Adrenal gland (tissue), 19 donors: ENCODE measurements at places on chromosomes 6 and 20.

DNA sequence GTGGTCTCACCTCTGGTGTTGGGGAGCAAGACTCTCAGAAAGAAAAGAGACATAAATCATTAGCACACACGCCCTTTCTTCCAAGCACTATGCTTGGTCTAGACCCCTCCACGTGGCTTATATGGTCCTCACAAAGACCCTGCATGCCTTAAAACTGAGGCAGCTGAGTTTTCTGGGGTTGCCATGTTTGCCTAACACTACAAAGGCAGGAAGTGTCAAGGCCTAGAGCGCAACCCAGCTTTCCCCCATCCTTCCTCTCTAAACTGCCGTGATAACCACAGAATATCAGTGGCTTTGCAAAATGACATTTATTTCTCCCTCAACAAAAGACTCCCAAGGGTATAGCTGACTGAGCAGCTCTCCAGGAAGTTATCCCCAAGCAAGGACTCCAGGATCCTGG, 146.5 kb upstream of the TOP1 start:
- DNase-seq = no peak

DNA sequence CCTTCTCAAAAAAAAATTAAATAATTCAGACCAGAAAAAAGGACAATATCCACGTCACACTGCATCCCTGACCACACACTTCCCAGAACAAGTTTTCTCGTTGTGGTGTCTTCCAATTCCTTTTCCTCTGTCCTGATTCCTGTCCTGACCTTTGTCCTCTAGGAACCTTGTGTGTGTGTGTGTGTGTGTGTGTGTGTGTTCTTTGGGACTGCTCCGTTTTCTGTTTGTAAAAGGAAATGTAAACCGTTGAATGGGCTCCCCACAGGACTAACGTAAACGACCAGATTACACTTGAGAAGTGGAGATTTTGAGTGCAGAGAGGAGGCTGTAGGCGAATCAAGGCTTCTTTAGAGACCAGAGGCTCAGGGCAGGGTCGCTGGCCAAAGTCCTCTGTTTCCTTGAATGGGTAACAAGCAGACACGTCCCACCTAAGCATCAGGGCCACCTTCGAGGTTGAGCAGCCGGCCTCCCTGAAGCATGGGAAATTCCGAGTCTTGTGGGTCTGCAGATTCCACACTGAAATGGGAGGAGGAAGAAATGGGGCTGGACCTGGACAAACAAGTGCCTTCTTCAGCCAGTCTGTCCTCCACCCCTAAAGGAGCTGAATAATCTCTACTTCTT, 7.3 kb downstream of the ZBTB46 start:
- no peak for DNase-seq

- no peak for DNase-seq
These were observed 136.0 kb downstream of the PACRG start for GRCh38 chr6:162863821-162864220.

DNA sequence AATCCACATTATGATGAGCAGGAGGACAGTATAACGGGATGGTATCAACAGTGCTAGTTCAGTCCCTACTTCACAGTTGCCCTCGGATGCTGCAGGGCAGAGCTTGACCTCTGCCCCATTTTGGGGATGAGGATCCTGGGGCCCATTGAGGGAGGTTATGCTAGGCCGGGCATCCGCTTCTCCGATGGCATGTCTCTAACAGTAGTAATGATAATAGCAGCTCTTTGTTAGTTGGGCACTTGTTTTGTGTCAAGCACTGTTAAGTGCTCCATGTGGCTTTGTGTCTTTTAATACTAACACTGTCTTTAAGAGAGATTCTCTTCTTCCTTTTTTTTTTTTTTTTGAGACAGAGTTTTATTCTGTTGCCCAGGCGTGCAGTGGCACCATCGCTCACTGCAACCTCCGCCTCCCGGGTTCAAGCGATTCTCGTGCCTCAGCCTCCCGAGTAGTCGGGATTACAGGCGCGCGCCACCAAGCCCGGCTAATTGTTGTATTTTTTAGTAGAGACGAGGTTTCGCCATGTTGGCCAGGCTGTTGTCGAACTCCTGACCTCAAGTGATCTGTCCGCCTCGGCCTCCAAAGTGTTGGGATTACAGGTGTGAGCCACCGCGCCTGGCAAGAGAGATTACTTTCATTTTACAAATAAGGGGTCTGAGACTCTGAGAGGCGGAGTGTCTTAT, 1.1 kb downstream of the MAPRE1 start:
- no peak for DNase-seq

DNA sequence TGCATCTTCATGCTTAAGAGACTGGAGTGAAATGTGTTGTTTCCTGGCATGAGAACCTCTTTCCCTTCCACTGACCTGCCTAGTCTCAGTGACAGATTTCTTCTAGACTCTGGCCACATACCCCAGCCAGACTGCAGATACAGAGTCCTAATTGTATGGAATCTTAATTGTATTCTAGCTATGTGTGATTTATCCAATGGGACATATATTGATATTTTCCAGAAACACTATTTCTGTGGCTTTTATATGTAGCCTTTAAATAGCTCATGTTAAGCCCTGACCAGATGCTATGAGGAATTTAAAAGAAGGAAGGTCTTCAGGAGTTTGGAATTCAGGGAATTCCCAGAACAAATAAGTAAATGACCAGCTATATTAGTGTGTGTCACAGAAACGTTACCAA, 99.0 kb downstream of the FIG4 start:
- no peak for DNase-seq

GRCh38 chr6:145699462-145699861, 35.9 kb downstream of the EPM2A start:
- no peak for DNase-seq

GRCh38 chr6:40328386-40328985, 258.7 kb downstream of the LRFN2 start:
- DNase-seq = peak; percentile 38

DNA sequence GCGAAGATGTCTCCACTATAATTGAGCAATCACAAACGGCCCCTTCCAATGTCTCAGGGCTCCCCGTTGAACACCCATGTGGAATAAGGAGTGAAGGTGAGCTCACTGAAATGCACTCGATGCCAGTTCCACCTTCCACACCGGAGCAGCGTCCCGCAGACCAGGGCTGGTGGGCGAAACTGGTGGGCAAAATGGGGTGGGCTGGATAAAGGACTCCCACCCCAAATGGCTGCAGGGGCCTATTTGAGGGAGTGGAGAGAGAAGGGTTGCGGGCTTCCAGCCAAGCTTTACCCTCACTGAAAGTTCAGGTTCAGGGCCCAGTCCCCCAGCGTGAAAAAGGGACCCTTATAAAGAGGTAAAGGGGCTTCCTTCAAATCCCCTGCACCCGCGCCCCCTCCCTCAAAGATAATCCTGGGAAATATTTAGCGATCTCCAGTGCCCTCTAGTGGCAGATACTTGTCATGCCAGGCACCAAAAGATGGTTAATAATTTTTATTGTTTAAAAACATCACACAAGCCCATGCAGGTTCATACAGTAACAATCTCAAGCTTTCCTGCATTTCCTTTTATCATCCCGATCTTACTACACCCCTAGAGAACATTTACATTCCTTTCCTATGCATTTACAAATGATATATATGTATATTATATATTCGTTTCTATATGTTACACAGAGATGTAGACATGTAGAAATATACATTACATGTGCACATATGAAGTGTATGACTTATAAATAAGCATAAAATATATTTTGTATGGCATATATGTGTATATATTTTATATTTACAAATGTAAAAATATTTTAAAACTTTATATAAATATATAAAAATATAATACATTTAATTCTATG, 58.2 kb upstream of the NKX2-2 start:
- no peak for DNase-seq

DNA sequence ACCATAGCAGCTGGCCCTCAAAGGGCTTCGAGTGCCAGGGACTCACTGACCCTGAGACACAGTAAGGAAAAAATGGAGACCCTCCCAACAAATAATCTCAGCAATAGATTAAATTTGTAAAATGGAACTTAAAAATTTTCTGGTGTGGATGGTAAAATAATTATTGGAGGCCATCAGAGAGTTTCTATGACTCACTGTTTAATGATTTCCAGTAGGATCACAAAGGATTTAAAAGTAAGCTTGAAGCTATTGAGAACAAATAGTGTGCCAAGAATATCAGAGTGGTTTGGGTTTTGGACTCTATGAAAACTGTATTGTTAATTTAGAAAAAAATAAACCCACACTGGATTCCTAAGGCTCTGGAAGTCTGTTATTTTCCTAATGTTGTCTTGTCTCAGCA, 115.2 kb upstream of the AKIRIN2 start:
- DNase-seq = no peak

- no peak for DNase-seq
These were observed 248.6 kb upstream of the SUPT3H start for GRCh38 chr6:45626087-45626891.

DNA sequence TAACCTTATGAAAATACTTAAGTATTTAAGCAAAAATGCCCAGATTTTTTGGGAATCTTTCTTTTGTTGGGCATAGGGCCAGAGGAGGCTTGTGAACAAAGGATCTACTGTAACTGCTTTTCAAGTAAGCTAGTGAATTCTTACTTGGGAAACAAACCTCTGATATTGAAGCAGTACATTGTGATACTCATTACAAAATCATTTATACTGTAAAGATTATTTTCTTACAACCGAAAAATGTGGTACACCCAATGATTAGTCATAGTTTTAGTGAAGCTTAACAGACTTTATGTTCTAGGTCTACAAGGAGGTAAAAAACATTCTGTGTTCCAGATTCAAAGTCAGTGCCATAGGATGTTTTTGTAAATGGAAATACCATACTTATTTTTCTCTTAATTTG, 272.9 kb upstream of the KCNQ5 start:
- no peak for DNase-seq

DNA sequence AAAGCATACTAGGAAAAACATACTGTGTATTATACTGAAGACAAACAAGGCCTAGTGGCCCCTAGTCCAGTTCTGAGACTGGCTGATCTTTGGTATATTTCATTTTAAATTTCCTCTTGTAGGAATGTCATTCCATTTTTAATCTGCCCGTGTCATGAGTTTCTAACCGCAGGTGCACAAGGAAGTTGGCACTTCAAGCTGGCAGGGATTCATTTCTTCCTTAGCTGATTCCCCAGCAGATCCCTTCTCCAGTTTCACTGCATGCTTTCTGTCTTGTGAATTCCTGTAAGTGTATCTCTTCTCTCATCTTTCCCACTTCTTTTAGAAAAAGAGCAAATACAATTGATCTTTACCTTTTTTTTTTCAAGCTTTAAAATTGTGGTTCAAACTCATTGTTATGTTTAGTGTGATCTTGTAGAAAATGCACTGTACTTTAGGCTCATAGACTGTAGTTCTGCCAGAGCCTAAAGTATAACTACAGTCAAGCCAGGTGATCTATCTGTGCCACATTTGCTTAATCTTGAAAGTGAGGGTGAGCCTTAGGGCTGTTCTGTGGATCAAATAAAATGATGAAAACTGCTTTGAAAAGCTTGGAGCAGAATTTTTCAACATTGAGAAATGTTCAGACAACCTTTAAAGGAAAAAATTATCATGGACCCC, 37.0 kb downstream of the RNF217 start:
- no peak for DNase-seq

GRCh38 chr6:149642829-149643580, 5.5 kb downstream of the KATNA1 start:
- DNase-seq = no peak

DNA sequence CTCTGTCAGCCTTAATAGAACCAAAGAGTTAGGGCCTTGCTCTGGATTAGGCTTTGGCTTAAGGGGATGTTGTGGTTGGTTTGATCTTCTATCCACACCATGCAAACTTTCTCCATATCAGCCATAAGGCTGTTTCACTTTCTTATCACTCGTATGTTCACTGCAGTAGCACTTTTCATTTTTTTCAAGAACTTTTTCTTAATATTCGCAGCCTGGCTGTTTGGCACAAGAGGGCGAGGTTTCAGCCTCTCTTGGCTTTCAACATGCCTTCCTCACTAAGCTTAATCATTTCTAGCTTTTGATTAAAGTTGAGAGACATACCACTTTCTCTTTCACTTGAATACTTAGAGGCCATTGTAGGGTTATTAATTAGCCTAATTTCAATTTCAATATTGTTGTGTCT, 193.1 kb downstream of the NRN1 start:
- no peak for DNase-seq

- DNase-seq = no peak
These were observed 88.1 kb downstream of the SYNJ2 start for GRCh38 chr6:158069800-158070195.

GRCh38 chr6:24985323-24985722, 49.6 kb upstream of the RIPOR2 start:
- DNase-seq = no peak

DNA sequence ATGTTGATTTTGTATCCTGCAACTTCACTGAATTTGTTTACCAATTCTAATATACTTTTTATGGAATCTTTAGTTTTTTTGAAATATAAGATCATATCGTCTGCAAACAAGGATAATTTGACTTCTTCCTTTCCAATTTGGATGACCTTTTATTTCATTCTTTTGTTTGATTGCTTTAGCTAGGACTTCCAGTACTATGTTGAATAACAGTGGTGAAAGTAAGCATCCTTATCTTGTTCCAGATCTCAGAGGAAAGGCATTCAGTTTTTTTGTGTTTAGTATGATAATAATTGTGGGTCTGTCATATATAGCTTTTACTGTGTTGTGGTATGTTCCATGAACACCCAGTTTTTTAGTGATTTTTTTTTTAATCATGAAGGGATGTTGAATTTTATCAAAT, 75.7 kb downstream of the GCLC start:
- DNase-seq = no peak

DNA sequence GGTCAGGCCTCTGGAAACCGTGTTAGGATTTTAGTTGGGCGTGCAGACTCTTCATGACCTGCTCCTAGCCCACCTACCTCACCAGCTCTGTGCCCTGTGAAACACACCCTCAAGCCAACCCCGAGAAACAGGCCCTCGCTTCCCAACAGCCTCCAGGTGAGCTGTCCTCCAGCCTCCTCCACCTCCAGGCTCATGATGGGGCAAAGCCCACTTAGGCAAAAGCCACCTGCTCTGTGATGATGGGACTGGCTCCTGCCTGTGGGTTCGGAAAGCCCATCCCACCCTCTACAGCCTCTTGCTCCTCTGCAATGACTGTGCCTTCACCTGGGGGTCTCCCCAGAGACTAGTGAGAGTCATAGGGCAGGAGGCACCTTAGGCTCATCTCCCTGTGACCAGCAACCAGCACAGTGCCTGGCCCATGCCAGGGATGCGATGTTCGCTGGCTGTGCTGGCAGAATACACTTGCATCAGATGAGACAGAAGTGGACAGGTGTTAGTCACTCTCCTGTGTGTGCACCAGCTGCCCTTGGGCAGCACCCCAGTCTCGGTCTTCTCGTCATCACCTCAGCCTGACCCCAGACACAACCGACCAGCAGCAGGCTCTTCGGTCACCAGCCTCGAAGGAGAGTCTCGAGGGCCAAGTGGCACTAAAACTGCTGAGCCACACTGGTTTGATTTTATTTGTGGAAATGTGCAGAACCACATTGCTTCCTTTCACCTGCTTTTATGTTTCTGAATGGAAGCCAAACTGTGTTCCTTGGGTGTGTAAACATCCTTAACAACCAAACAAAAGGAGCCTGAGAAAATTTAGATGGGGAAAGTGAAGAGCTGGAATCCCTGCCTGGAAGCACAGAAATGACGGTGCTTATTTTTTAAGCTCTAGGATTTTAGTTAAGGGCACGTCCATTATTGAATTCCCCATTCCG, 10.7 kb downstream of the PXDC1 start:
- DNase-seq = no peak

GRCh38 chr6:54800050-54800600, 46.4 kb upstream of the FAM83B start:
- no peak for DNase-seq
